T-helper 2 cell treated with Interferon-gamma antibody and Interleukin-4, amounts not matched to agents 100 ng/mL and 5 ng/mL, for 36 hours (primary cell): ENCODE measurements at places on chromosomes 12 and 14. TPM values are rescaled to one million over a fixed set of nuclear protein-coding genes. Genes with fewer than 3 reads are reported as not detected.

Gene TPH2
- total RNA-seq = not detected in 2 replicates

Gene VWF
- 0.02 TPM in 2 replicates for total RNA-seq

Gene IL26
- total RNA-seq = 0.39 and 0.41 TPM in 2 replicates

Gene TRIM9
- total RNA-seq = 0.16 and 0.18 TPM in 2 replicates

Gene STAC3
- total RNA-seq = 8.8 and 9.1 TPM in 2 replicates

Gene SLCO1C1
- total RNA-seq = not detected in 2 replicates

Gene BDKRB1
- total RNA-seq = not detected in 2 replicates

Gene SLC25A21
- total RNA-seq = not detected in 2 replicates

Gene HSPB8
- total RNA-seq = not detected in 2 replicates

Gene KRT73
- total RNA-seq = 0.25 and 0.34 TPM in 2 replicates

Gene CCDC177
- not detected in 2 replicates for total RNA-seq

Gene BDKRB2
- total RNA-seq = not detected in 2 replicates

Gene PROX2
- total RNA-seq = not detected in 2 replicates

Gene NEUROD4
- not detected in 2 replicates for total RNA-seq

Gene PPFIA2
- not detected in 2 replicates for total RNA-seq
